ENCODE measurements at places on chromosomes 4 and X.

- DNase-seq, result no peak
Measured at GRCh38 chrX:18558799-18559198, 113.1 kb downstream of the RS1 start.

DNA sequence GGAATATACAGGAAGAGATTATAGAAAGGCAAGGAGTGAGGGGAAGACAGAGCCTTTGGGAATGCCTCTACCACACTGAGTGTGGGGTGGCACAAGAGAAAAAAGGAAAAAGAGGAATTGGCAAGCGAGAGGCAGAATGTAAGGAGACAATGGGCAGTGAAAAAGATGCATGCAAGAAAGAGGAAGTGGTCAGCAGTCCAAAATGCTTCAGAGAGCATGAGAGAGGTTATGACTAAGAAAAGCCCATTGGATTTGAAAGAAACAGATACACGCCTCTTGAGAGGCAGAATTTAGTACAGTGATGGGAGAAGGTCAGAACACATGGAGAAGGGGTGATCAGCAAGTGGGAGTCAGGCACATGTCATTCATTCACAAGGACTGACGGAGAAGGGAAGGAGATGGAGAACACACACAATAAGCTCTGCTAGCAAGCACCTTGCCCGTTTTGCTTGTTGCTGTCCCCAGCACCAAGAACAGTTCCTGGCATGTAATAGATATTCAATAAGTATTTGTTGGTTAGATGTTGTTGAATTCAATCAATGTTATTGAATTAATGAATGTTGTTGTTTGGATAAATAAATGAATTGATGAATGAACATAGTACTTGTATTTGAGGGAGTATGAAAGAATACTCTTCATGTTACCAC is 6.3 kb downstream of the DCHS2 start:
- DNase-seq, result no peak

DNA sequence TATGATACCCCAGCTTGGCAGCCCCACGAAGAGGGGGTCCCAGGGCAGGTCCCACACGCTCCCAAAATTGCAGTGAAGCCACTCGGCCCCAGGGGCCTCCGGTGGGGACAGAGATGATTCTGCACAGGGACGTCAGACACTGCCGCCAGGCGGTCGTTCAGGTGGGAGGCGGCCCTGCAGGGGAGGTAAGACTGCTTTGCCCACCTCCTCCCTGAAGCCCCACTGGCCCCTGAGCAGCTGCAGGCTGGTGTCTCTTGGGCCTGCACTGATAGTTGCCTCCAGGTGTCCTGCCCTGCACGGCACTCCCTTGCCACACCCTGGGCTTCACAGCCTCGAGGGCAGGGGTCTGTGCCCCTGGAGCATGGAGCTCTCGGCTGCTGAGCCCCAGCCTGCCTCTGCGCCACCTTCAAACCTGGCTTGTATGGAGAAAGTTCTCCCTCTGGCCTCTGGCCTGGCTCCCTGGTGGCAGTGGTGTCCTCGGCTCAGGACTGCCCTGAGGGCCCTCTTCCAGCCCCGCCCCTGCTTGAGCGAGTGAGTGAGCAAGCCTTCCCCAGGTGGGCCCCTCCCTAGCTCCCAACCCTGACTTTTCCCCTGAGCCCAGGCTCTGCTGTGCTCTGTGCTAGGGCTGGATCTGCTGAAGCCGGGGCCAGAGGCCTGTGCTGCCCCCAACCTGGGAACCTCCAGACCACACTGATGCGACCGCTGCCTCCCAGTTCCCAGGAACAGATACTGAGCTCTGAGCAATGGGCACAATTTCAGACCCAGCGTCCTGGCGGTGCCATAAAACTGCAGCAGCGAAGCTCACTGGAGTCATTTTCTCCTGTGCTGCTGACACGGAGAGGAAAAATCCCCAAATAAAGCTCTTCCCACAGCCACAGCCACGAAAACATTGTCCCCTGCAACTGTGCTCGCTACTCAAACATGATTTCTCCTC is 16.1 kb downstream of the ADRA2C start:
- DNase-seq, result no peak

- DNase-seq, result peak; percentile 41
Measured at GRCh38 chrX:103254171-103254824, 657 bp downstream of the TCEAL8 start.

- no peak for DNase-seq
Measured at GRCh38 chr4:61085534-61085933, 114.6 kb upstream of the ADGRL3 start.

GRCh38 chr4:37793562-37793961 is 32.9 kb upstream of the PGM2 start:
- DNase-seq, result peak; percentile 26

DNA sequence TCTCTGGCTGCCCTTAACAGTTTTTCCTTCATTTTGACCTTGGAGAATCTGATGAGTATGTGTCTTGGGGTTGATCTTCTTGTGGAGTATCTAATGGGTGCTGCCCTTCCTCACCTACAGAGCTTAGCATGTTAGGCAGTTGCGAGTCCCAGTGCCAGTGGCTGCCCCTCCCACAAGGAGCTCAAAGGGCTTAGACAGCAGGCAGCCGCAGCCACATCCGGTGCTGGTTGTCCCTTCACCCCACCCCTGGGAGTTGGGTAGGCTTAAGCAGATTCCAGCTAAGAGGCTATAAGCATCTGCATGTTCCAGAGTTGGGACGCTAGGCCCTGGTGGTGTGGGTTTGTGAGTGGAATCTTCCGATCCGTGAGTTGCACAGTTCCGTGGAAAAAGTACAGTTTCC is 322.1 kb upstream of the ARX start:
- DNase-seq, result no peak

GRCh38 chr4:158762553-158762952 is 6.3 kb upstream of the FNIP2 start:
- DNase-seq, result no peak

DNA sequence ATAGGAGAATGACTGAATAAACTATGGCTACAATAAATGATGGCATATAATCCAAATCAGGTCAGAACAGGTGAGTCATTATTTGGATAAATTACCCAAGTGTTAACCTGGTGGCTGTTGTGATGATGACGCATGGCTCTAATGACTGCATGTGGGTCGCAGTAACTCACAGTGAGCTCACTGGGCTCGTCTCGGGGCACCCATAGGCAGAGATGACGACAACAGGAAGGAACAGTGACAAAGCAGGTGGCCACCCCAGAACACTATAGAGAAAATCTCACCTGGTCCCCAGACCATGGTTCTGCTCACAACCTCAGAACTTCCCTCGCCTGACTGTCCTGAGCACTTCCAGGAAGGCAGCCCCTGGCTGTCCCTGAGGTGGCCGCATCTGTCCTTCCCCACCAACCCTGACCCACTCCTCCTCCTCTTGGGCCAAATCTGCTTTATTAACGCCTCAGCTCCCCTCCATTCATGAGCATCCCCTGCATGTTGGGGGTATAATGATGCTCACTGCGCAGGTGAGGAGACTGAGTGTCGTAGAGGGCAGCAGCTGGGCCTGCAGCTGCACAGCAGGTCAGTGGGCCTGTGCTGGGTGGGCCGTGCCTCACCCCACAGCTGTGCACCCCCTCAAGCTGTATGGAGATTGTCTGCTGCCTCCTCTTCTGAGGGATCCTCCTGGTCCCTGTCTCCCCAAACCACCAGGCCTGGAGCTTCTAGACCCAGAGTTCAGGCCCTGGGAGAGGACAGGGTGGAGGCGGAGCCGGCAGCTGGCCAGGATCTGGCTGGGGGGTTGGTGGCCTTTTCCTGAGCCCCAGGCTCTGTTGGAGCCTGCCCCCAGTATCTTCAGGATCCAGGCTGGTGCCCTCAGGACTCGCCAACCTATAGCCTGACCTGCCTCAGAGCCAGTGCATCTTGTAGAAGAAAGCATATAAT is 30.9 kb upstream of the FAM156A start:
- peak; percentile 5 for DNase-seq

- DNase-seq, result no peak
Measured at GRCh38 chrX:110145854-110146253, 142.9 kb downstream of the TMEM164 start.

- no peak for DNase-seq
Measured at GRCh38 chrX:86295293-86295692, 147.0 kb downstream of the DACH2 start.

- DNase-seq, result no peak
Measured at GRCh38 chrX:108735091-108735678, 1.2 kb downstream of the IRS4 start.

DNA sequence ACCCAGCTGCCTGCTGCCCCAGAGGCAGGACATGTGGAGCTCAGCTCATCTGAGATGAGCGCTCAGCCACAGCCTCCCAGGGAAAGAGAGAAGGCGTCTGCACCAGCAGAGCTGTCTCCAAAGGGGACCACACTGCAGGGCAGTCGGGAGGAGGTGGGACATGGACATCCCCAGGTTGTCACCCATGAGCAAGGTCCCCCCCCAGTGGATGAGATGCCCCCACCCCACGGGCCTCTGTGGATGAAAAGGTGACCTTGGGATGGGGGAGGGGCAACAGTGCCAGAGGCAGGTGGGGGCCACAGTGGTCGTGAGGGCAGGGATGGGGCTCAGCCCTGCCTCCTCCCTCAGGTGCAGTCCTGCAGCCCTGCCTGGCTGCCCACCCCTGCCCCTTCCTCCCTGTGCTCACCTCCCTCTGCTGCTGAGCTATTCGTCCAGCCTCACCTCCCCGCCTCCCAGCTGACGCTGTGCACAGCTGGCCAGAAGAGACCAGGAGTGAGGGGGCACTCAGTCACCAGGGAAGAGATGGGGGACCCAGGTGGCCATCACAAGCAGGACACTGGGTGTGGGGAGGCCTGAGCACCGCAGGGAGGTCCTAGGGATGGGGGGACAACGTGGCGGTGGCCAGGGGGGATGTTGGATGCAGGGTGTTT is 9.3 kb downstream of the NKX1-1 start:
- no peak for DNase-seq

GRCh38 chr4:91280551-91281290 is 1023.0 kb upstream of the GRID2 start:
- DNase-seq, result no peak

DNA sequence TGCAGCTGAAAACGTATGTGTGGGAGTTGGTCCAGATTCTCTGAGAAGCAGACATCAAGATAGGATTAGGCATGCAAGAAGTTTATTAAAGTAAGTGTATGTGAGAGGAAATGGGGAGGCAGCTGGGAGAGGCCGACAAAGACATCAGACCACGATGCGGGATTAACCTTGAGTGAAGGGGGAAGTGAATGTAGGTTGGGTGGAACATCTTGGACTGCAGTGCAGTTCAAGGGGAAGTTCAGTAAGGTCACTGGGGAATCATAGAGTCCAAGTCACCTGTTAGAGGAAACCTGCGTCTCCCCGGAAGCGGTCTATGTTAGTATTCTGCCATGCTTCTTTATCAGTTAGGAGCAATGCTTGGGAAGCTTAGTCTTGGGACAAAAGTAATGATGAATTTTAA is 22.0 kb downstream of the CXCL8 start:
- DNase-seq, result no peak

DNA sequence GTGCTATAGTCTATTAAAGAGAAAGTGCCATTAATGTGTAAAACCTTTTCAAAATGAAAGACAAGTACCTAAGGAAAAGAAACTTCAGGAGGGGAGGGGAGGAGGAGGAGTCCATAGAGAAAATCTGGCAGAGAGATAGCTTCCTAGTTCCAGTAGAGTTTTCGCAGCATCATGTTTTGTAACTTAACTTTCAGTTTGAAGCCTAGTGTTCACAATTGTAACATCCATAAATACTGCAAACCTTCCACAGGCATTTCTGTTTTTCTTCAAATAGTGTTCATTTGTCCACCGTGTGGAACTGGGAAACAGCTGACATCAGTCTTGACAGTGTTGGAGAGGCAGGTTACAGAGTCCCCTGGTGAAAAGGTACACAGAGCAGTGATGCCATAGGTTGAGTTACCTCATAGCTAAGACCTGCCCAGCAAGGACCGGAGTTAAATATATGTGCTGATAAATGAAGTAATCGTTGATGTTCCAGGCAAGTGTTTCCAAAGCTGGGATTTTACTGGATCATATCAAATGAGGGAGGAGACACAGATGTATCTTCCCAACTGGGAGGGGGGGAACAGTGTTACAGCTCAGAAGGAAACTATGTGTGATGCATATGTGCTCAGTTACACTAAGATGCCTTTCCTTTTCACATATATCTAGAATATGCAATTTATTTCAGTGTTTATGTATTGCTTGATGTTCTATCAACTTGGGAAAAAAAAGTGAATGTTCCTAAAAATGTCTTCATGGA is 369.5 kb upstream of the FAM241A start:
- DNase-seq, result peak; percentile 5

DNA sequence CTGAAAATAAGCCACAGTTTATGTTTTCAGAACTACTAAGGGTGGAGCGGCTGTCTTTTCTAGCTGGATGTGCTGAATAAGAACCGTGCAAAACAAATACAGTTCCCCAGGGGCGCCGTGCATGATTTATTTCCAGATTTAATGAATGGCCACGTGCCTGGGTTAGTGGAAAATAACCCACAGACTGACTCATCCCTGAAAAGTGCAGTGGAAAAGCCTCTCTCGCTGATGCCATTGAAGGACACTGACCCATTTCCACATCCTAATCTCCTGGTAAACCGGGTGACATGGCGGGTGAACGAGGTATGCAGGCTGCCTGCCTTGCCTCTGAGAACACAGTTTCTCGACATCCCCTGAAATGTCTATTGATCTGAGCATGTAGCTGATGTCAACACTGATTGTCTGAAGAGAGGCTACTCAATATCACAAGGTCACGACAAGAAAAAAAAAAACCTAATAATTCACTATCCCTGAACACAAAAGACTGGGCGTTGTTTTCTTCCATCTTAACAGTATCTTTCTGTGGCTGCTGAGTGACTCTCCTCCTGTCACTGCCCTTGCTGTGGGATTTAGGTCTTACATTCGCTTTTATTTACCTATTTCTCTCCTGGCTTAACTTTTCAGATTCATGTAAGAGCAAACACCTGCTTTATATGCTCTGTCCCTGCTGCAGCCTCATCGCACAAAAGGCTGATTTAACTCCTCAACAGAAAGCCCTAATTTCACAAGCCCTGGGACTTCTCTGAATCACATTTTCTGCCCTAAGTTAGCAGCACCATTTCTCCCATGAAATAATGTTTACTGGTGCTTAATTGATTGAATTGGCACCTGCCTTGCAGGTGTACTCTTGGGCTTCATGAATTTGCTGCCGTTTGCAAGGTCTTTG is 76.9 kb upstream of the SCOC start:
- DNase-seq, result peak; percentile 42

GRCh38 chr4:156968479-156968984 is 3.1 kb downstream of the PDGFC start:
- DNase-seq, result peak; percentile 41
